ENCODE measurements at places on chromosomes 11 and 22.

DNA sequence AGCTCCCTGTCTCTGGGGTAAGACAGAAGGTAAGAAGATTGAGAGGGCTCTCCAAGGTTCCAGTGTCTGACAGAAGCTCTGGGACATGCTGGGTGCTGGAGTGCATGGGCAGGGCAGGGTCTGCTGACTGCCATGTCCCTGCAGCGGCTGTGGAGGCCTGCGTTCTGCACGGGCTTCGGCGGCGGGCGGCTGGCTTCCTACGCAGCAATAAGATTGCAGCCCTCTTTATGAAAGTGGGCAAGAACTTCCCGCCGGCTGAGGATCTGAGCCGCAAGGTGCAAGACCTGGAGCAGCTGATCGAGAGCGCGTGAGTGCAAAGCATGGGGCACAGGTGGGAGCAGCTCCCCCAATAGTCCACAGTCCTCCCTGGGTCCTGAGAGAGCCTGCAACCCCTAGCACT is 41.5 kb downstream of the SGSM1 start:
- no peak for DNase-seq

DNA sequence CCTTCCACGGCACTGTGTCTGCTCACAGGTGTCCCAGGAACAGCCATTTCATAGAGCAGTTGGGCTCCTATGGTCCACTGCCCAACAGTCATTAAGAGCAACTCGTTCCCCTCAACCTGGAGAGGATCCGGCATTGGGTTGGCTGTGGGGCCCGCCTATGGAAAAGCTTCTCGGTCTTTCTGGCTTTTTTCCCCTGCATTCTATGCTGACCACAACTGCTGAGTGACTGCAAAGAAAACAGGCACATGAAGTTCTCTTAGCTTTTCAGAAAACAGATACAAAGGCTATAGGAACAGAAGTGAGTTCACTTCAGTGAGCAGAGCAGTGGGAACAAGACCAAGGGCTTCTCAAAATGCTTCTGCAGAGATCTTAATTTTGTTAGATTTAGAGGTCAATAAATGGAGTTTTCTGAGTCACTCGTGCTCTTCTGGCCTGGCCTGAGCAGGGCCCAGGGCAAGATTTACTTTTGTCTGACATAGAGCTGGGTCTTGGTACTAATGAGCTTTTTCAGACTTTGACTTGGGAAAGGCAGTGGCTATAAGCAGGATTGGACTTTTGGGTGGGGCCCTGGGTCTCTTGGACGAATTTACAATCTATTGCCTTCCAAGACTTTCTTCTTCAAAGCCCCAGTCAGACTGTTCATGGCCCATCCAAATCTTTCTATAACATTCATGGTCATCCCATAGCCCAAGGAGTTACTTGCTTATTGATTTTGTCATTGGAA is 13.6 kb upstream of the APOL5 start:
- no peak for DNase-seq

- DNase-seq: no peak
Measured at GRCh38 chr11:5655474-5655873, 29.4 kb downstream of the TRIM5 start.

GRCh38 chr22:33832558-33833151 is 87.6 kb downstream of the LARGE1 start:
- DNase-seq: no peak

- peak; percentile 11 for DNase-seq
Measured at GRCh38 chr11:62124186-62125113, 639 bp downstream of the INCENP start.

Measured in HL-60 (cell line).